ENCODE measurements at places on chromosomes 3 and 15.

- DNase-seq = no peak
Observed at GRCh38 chr3:11464356-11464755, 179.4 kb downstream of the VGLL4 start.

GRCh38 chr3:126025862-126026261 is 56.9 kb downstream of the ROPN1B start:
- no peak for DNase-seq

DNA sequence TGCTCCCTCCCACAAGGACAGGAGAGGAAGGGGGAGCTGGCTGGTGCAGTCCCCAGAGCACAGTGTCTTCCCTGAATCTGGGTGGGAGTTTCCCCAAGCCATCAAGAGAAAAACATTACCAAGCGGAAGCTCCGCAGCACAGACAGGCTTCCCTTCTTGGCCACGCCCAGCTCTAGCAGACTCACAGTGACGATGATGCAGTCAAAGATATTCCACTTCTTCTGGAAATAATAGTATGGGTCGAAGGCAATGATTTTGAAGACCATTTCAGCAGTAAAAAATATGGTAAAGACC is 76.7 kb downstream of the SCN10A start:
- no peak for DNase-seq

DNA sequence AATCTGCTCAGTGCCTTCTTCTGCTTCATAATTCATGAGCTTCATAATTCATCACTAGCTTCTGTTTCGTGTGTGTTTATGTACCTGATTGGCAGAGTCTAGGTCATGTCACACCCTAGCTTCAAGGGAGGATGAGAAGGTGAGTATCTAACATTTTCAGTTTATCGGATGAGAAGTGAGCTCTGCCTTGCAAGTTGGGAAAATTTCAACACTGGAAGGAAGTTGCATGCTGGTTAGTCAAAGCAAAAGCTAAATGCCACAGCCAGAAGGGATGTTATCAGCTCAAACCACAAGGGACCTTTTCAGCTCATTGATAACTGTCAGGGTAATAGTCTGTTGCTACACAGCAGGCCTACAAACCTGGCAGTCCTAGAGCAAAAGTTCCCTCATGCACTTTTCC is 7.3 kb upstream of the TNFSF10 start:
- DNase-seq = no peak

- no peak for DNase-seq
Observed at GRCh38 chr3:112338727-112339056, 5.7 kb downstream of the CD200 start.

DNA sequence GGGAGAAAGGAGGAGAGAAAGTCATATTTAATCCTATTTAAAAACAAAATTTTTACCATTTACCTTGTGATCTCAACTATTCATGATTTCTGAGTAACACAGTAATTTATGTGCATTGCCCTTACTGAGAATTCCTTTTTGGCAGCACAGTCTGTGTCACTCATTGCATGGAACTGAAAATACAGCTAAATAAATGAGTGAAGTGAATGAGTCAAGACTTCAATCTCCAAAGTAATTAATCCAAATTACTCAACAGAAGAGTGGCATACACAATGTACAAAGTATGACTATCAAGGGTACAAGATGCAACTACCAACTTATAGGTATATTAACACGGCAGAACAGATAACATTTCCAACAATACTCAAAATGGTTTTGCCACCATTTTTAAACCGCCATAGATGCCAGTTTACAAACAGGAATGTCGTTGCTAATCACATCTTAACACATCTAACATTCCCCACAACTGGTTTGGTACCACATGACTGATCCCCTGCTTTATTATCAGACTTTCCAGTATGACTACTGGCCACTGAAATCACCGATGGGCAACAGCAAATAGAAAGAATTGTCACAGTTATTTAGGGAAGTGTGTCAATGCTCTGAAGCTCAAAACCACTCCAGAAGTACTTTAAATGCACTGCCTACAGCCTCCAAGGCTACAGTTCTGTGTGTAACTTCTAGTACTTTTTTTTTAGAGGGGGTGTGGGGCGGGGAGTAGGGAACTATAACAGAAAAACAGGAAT is 410.4 kb downstream of the SHQ1 start:
- DNase-seq = no peak

GRCh38 chr3:71579935-71580406 is 3.6 kb downstream of the FOXP1 start:
- DNase-seq = no peak

DNA sequence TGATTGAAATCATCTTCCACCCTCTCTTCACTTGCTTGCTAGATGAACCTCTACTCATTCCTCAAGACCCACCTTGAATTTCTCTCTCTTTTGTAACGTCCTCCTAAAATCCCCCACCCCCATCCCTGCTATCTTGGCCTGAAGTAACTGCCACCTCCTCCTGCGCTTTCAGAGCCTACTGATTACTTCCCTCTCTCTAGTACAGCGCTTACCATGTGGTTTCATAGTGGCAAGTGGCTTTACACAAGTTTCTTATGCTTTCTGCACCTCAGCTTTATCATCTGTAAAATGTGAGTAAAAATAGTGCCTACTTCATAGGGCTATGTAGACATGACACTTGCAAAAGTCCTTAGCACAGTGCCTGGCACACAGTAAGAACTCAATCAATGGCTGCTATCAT is 28.7 kb upstream of the DAZL start:
- DNase-seq = no peak

DNA sequence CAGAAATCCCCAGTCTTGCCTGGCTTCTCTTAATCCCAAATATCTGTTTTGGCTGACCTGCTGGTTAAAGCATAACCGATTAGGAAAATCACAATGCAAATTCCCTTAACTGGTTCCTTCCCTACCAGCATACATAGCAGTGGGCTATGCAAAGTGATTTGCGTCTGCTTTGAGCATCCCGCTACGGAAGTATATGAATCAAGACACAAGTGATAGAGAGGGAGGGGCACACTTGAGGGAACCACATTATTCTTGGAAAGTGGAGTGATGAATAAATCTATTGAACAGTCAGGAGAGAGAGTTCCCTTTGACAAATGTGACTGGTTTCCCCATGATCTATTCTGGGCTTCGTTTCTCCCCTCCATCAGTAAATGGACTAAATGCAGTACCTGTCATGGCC is 119.6 kb upstream of the C15orf61 start:
- no peak for DNase-seq

- DNase-seq = no peak
Observed at GRCh38 chr3:178083906-178084866, 452.1 kb upstream of the KCNMB2 start.

- DNase-seq = no peak
Observed at GRCh38 chr3:37862903-37863815, 1.5 kb downstream of the CTDSPL start.

DNA sequence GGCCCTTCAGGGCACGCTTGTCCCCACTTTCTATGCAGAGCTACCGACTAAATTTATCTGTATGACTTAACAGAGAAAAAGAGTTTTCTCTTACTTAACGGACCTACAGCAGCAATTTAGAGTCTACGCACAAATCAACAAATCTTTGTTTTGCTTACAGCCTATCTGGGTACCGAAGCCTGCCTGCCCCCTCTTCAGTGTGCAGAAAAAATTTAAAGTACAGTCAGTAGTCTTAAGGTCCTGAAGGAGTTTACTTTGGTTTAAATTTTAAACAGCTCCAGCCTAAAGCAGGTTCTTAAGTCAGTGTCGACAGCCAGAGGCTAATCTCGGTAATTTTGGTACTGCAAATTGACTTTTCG is 570 bp downstream of the SACM1L start:
- DNase-seq = no peak

DNA sequence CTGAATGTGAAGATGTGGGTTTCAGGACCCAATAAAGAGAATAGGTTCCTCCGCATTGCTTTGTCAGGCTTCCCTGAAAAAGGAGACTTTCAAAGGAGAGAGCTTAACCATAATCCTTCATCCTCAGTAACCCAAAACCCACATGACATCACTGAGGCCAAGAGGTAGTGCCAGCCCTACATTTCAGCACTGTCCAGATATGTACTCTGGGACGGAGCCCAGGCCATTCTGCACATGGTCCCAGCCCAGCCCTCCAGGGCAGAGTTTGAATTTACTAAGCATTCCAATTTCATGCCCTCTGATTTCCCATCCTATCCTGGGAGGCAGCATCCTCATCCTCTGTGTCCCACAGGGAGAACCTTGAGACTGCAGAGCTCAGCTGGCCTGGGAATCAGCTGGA is 210.5 kb downstream of the GABRB3 start:
- no peak for DNase-seq

DNA sequence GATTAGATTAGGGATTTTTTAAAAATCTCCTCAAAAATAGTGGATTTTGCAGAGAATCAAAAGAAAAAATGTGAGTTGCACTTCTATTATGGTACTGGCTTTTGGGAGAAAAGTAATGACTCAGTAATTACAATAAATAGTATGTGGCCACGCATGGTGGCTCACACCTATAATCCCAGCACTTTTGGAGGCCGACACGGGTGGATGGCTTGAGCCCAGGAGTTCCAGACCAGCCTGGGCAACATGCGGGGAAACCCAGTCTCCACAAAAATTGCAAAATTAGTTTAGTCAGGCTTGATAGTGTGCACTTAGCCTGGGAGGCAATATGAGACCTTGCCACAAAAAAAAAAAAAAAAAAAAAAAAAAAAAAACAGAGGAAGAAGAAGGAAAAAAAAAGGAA is 1098.2 kb downstream of the ZPLD1 start:
- DNase-seq = no peak

DNA sequence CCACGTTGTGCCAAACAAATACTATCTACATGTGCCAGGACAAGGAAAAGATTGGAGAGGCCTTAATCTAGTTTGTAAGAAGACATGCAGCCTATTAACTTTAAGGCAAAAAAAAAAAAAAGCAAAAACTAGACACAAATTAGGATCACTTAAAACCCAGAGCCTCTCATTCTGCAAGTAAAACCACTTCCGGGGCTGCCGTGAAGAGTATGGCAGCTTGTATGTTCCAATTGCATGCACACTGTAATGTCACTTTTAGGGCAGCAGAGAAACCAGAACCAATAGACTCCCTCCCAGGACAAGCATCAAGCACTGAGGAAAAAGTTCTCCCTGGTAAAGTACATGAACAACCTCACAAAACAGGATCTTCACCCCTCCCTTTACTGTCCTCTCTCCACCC is 70.6 kb downstream of the RSL24D1 start:
- no peak for DNase-seq

DNA sequence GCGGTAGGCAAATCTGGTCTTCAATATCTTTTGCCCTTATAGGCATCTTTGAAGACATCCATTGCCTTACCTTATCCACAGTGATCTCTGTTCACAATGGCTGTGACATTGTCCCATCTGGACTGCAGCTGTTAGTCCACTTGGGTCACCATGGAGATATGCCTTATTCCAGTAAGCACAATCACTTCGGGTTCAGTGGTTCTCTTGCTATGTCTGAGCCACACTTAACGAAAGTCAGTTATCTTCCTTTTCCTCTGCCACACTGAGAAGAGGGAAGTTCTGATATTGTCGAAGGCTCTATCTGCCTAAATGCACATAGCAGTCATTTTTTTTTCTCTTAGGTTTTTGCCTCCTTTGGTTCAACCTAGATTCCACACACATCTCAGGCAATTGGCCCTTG is 119.0 kb upstream of the SATB1 start:
- DNase-seq = no peak

DNA sequence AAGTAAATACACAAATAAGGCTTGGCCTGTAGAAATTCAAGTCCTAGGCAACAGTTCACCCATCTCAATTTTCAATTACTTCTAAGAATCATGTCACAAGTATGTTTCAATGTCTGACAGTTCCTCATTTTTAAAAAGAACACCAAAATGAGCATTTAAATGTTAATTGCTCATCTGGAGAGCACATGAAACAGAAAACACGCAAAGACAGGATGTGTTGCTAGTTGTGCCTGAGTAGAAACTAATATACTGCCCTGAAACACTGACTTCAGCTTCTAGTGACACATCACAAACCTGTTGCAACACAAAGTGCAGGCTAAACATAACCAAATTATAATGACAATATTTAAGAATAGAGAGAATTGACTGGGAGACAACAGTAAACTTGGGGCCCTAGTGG is 167.3 kb upstream of the THBS1 start:
- no peak for DNase-seq
